ENCODE measurements at places on chromosomes 7 and 10.

GRCh38 chr7:3164380-3164792 lies 120.7 kb upstream of the CARD11 start:
- no peak for DNase-seq

- DNase-seq, result no peak
These were observed 15.7 kb upstream of the NDUFA5 start for GRCh38 chr7:123573341-123573740.

DNA sequence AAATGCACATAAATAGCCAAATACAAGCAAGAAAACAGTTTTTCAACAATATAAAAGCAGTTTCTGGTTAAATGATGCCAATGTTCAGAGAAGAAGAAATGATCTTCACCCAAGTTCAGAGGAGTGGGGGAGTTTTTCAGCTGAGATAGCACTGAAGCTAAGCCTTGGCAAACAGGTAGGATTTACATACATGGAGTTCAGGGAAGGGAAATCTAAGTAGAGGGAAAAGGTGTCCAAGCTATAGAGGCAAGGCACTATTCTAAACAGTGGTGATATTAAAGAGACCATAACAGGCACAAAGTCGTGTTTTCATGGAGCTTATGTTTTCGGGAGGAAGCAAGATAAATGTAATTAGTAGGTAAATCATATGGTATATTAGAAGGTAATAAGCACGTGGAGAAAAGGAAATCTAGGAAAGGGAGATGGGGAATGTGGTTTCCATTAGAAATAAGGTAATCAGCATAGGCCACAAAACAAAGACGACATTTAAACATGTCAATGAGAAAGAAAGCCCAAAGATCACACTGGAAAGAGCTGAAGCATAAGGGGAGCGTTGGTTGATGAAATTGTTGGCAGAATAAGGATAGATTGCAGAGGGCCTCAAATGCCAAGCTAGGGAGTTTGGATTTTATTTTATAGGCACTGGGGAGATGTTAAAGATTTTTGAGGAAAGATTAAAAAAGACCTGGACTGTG lies 704.3 kb downstream of the MAGI2 start:
- DNase-seq, result no peak

- no peak for DNase-seq
These were observed 23.4 kb upstream of the LIPA start for GRCh38 chr10:89274928-89275327.

- no peak for DNase-seq
These were observed 22.1 kb upstream of the SAR1A start for GRCh38 chr10:70192326-70192968.

DNA sequence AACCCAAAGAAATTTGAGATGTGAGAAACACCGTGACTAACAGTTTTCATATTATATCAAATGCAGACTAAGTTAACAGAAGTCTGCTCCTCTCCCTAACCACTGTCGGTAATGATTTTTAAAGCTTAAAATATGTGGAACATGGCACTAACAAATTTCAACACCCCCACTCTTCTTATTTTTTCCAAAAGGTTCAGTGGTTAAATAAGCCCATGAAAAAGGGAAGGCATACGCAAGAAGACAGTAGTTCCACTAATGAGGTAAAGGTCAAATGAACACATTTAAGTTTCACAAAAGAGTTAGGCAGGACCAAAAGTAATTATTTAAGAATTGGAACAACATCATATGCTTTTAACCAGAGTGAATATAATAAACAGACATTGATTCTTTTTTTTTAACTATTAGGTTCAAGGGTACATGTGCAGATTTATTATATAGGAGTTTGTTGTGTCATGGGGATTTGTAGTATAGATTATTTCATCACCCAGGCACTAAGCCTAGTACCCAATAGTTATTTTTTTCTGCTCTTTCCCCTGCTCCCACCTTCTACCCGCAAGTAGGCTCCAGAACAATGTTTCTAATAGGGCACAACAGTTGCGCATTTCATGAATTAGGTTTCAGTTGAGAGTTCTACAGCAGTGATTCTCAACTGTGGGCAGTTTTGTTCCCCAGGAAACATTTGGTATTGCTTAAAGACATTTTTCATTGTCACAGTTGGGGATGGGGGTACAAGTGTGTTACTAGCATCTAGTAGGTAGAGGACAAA lies 79.9 kb downstream of the HBP1 start:
- DNase-seq, result no peak

Data from NCI-H2029 treated with DMSO at 0.1 percent for 48 hours (cell line).